ENCODE measurements at places on chromosomes 4 and X.

GRCh38 chr4:26067035-26067434 lies 153.0 kb downstream of the SMIM20 start:
- no peak for DNase-seq

DNA sequence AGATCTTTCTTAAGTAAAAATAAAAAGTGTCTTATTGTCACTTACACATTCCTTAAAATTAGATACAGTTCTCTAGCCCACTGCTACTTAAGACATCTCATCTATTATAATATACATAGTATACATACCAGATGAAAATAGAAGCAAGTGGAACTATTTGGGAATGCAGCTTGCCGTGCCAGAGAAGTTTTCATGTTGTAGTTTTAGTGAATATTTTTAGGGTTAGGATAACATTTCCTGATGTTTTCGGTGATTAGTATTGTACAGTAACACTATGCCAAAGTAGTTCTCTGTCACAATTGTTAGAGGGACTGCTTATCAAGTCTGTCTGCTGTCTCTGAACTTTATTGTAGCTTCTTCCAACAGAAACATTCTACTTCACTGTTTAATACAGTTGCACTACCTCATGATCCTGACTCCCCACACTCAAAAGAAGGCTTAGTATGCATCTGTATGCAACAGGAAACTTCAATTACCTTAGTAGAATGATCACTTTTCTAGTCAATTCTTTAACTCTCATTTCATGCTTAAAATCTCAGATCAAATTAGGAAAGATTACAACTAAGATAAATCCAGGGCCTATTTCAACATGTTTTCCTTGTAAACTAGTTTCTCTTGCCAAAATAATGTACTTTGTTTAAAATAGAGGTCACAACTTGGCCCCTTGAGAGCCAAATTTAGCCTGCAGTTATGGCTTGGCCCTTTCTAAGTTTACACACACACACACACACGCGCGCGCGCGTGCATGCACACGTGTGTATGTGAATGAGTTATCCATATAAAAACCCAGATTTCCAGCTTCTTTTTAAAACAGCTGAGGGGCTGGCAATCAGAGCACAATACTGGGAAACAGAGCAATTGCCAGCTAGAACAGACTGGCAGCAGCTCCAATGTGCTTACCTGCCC lies 42.3 kb upstream of the SRPX start:
- DNase-seq, result no peak

GRCh38 chr4:170853422-170854021 lies 763.8 kb upstream of the AADAT start:
- no peak for DNase-seq

DNA sequence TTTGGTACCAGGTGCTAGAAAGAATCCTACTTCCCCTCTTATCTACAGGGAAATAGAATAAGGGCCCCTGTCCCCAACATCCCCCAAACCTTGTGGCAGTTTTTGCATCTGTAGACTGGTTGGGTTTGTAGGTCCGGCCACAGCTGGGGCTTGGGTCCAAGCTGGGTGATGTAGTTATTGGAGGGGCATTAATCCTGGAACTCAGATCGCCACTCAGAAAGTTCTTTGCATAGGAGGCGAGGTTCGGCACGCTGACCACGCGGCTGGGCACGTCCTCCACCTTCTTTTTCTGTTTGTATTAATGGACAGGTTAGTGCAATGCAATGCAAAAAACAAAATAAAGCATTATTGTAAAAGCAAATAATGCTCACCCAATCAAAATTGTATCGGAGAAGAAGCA lies 19.2 kb downstream of the MED28 start:
- DNase-seq, result no peak

DNA sequence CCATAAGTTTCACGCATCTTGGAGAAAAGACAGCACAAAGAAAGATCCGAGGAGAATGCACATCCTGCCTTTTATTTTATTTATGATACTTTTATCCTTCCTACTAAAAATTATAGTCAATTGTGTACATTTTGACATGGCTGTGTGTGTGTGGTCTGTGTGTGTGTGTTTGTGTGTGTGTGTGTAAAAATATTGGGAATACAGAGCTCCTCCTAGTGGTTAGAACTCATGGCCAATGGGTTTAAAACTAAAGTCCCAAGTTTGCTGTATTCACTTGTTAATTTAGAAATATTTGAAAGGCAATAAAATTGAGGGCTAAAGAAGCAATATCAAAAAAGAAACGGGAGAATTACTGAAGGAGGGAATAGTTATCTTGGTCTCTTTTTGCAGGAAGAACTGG lies 47.5 kb downstream of the NKX6-1 start:
- DNase-seq, result no peak

- no peak for DNase-seq
These were observed 265.1 kb downstream of the SLC39A8 start for GRCh38 chr4:102080184-102080583.

DNA sequence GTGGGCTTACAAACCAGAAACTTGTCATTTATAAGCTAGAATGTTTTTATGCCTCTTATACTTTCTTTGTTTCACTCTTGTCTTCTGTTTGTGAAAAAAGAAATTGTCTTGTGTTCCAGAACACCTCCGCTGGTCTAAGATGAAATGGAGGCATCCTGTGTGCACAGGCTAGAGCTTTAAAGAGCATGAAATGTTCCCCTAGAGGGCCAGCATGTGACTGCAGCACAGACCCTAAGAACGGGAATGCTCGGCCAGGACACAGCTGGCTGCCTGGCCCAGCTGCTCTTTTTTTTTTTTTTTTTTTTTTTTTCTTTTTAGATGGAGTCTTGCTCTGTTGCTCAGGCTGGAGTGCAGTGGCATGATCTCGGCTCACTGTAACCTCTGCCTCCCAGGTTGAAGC lies 33.6 kb downstream of the SETD7 start:
- no peak for DNase-seq

- no peak for DNase-seq
These were observed 19.0 kb upstream of the USO1 start for GRCh38 chr4:75705198-75705977.

GRCh38 chr4:30939684-30940083 lies 219.5 kb downstream of the PCDH7 start:
- DNase-seq, result no peak

GRCh38 chrX:74509989-74510388 lies 88.7 kb downstream of the SLC16A2 start:
- no peak for DNase-seq

- DNase-seq, result no peak
These were observed 372.3 kb upstream of the SPOCK3 start for GRCh38 chr4:167606551-167606950.

Measured in memory B cell (primary cell).